ENCODE measurements at places on chromosomes 16 and 17.

DNA sequence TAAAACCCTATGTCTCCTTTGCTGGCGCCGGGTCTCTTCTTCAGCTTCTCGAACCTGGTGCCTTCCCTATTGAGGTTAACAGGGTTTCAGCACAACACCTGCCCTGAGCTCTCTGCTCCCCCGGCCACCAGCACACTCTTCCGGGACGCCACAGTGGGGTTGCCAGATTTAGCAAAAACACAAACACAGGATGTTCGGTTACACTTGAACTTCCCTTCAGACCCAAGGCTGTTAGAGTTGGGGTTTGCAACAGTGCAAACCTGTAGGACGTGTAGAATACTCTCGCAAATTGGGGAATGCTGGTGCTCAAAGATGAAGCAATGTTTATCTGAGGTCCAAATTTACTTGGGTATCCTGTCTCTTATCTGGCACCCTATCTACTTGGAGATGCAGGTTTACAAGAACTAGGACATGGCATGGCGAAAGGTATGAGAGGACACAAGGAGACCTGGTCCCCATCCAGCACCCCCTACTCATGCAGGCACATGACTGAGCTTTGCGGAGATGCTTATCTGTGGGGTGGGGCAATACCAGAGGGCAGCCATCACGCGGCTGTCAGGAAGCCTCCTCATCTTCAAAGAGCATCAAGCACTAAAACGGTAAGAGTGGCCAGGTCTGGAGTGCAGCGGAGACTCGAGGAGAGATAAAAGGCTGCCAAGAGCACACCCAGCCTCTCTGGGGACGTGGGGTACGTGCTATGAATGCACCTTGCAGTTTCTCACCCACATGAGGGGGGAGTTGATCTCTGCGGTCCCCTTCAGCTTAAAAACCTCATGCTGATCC, 52.8 kb downstream of the SDK2 start:
- DNase-seq = peak; percentile 72

GRCh38 chr17:57329380-57330214, 73.3 kb downstream of the MSI2 start:
- DNase-seq = no peak

DNA sequence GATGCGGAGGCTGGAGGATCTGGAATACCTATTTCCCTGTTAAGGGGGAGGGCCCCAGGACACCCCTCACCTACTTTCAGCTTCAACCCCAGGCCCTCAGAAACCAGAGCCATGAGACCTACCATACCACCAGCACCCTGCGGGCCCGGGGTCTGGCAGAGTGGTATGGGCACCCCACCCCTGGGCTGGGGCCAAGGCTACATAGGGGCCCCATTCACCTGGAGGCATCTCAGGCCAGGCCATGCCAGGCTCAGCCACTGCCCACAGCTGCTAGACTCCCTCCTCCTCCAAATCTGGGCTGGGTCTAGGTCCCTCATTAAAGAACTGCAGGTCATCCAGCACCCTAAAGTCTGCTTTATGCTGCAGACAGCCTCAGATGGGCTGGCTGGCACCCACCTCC, 9.0 kb downstream of the FNDC8 start:
- no peak for DNase-seq

DNA sequence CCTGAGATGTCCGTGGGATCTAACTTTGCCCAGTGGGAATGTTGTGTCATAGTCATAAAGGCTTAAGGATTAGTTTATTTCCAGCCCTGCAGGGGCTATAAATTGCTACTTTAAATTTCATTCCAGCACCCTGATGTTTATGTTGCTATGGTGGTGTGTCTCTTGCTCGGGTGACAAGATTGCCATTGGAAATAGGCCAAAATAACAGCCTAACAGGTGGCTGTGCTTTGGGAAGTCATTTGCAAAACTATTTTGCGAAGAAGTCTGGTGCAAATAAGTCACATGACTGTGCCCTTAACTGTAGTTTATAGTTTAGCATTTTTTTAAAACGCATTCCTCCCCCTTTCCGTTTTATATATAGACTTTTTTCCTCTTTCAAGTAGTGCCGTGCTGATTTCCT, 23.1 kb downstream of the PITPNC1 start:
- no peak for DNase-seq

DNA sequence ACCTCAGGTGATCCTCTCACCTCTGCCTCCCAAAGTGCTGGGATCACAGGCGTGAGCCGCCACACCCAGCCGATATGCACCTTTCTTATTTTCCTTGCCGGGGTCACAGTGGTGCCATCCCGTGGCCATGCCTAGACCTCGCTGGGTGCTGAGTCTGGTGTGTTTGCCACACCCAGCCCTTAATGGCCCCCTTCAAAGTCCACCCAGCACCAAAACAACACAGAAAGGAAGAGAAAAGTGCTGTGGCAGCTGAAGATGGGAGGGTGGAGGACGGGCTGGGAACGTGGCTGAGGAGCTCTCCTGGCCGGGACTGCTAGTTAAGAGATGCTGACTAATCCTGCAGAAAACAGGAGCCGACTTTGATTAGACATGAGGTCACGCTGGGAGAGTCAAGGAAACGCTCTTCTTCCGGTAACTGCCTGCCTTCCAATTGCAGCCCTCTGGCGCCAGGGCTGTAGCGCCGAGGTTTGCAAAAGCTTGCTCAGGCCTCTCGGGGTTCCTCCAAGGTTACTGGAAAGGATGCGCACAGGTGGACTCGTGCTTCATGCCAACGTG, 10.9 kb downstream of the SLC43A2 start:
- no peak for DNase-seq

- no peak for DNase-seq
Observed at GRCh38 chr16:11528053-11528452, 58.7 kb downstream of the LITAF start.

GRCh38 chr17:4417129-4417667, 16.5 kb upstream of the SPNS3 start:
- no peak for DNase-seq

Data from activated CD8-positive, alpha-beta memory T cell treated with anti-CD3 and anti-CD28 coated beads for 24 hours (primary cell).